ENCODE measurements at places on chromosomes 4 and X. TPM values are rescaled to one million over a fixed set of nuclear protein-coding genes. Genes with fewer than 3 reads are reported as not detected.

MMRN1 gene
- polyA plus RNA-seq: 37.0 TPM

- no peak for DNase-seq
Measured at GRCh38 chr4:80448056-80448455, 112.5 kb downstream of the CFAP299 start.

C1QTNF7 gene
- polyA plus RNA-seq: 19.0 TPM

DNA sequence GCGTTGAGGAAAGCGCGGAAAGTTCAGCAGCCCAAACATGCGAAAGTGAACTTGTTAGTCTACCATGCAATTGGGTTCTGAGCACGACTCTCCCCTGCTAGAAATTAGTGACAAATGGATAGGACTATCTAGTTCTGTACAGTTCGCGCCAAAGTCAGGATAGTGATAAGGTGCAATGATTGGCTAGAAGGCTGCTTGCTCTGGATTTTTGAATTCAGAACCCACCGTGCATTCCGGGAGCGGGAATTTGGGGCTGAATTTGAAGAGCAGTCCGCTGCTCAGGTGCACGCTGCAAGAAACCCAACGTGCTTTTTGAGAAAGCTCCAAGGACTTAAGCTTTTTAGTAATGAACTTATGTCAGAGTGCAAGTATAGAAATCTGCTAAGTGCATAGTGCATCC lies 732 bp upstream of the ESX1 start:
- no peak for DNase-seq

- DNase-seq: no peak
Measured at GRCh38 chr4:112759313-112759712, 122.4 kb downstream of the LARP7 start.

- no peak for DNase-seq
Measured at GRCh38 chr4:45650545-45650944, 473.3 kb downstream of the GABRG1 start.

NOX1 gene
- polyA plus RNA-seq: 0.89 TPM

- no peak for DNase-seq
Measured at GRCh38 chrX:13099121-13099520, 54.7 kb upstream of the FAM9C start.

DNA sequence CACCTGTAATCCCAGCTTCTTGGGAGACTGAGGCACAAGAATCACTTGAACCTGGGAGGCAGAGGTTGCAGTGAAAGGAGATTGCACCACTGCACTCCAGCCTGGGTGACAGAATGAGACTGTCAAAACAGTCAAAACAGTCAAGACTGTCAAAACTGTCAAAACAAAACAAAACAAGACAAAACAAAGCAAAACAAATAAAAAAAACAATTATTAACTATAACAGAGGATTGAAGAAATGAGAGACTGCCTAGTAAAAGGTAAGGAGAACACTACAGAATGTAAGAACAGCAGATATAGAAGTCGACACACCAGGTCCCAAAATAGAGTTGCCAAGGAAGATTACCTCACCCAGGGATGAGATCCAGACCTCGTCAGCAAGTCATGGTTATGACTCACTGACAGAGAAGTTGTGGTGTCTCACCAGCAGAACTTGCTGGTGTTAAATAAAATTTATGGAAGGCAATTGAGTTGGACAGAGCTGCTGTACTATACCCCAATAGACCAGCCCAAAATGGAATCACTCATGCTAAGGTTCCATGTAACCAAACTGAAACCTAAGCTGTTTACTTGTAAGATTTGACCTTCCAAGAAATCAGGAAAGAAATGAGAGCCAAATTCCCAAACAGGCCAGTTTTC lies 32.1 kb upstream of the GK start:
- no peak for DNase-seq

Measured in right lung (tissue), 10 donors.